ENCODE measurements at places on chromosomes 1 and 21.

GRCh38 chr1:91026777-91027176 is 4.9 kb upstream of the ZNF644 start:
- DNase-seq, result no peak

- no peak for DNase-seq
Measured at GRCh38 chr1:162009501-162010174, 14.0 kb downstream of the OLFML2B start.

DNA sequence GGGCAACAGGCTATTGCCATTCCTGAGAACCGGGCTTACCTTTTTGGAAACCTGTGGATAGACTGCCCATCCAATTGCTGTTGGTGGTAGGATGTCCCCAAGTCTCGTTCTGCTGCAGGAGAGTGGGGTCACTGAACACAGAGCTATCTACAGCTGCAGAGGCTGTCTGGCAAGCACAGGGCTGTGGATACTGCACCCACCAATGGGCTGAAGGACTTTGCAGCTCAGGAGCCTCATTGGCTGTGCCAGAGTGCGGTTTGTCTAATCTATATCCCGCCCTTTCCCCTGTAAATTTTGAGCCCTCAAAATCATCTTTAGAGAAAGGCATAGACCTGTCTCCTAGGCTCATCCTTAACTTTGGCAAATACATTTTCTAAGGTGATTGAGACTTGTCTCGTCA is 15.3 kb downstream of the RNF187 start:
- DNase-seq, result no peak

DNA sequence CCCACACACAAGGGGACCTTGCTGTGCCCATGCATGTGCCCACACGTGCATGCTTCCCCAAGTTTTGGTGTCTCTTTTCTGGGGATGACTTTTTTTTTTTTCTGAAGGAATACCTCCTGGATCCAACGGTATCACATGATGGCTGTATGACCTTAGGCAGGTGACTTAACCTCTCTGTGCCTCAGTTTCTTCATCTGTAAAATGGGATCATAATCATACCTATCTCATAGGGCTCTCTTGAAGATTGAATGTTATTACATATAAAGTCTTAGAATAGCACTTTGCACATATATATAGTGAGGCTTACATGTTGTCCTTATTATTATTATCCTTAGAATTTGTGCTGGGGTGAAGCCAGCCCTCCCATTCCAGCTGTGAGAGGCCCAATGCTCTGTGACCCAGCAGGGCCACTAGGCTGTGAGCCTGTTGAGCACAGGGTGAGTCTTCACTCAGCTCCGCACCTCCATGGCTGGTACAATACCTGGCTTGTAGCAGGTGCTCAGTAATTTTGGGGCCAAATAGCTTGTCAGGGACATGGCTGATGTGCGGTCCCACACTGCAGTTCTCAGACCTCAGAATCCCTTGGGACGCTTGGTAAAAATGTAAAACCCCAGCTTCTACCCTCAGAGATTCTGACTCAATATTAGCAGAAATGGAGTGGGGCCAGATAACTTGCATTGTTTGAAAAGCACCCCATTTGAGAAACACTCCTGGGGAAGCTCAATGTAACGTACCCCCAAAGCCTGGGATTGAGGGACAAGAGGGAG is 20.6 kb downstream of the STUM start:
- no peak for DNase-seq

GRCh38 chr1:207628776-207629175 is 16.2 kb upstream of the CR1L start:
- no peak for DNase-seq

- DNase-seq, result no peak
Measured at GRCh38 chr1:71502006-71502405, 421.2 kb upstream of the ZRANB2 start.

DNA sequence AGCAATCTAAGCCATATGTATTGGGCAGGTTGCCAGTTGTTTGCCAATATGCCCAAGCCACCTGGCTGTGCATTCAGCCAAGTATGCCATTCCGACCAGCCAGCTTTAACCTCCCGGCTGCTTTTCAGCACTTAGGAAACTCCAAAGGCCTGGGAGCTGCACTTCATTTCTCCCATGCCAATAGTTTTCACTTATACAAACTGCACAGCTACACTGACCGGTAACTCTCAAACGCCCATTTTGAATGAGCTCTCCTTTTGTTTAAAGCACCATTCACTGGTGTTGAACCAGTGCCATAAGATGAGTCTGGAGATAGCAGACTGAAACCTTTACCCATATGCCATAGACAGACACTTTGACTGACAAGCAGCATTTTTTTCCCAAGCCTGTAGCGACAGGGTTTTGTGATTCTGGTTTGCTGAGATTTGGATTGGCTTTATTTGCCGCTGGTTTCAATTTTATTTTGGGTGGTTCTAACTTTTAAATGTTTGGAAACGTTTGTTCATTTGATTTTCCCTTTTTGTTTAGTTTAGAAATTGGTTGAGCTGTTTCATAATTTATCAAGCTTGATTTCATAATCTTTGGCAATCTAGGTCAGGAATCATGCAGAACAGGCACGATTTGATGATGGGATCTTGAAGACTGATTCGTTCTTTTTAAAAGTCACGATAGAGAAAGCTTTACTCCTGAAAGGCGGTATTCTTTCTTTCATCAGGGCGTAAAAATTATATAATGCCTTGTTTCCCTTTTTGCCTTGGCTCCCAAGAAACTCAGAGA is 144.6 kb downstream of the NFIA start:
- no peak for DNase-seq
